ENCODE measurements at places on chromosomes 12 and 14.

DNA sequence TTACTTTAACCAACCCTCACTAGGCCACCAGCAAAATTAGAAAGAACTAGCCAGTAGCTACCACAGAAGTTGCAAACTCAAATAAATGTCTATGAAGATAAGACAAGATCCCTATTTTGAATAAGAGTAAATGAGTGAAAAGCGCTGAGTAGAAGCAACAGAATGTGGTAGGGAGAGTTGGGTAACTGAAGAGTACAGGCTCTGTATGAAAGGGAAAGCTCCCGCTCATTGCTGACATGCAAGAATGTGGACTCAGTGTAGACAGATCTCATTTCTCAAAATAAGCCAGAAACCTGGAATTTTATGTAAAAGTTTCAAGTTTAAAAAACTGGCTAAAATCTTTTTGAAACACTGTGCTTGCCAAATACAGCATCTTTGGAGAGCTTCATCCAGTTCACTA is 63.9 kb downstream of the NAV3 start:
- DNase-seq: no peak

- no peak for DNase-seq
Observed at GRCh38 chr12:6768990-6769389, 2.8 kb downstream of the PTMS start.

- no peak for DNase-seq
Observed at GRCh38 chr14:58285132-58285531, 13.2 kb upstream of the ARID4A start.

DNA sequence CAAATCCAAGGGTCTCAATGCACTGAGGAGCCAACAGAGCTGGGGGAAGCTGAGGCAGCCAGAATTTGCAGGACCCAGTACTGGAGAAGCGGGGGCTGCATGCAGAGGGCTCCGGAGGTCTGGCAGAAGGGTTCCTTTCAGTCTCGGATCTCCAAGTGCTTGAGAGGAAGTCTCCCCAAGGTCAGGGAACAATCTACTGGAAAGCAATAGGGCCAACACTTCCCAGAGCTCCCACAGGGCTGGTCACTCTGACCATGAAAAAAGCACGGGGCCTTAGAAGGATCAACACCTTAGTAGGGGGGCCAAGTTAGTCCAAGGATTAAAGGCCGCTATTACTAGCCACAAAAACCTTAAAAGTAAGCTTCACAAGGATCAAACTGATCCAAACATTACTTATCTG is 31.7 kb downstream of the SPPL3 start:
- DNase-seq: no peak

GRCh38 chr12:109946505-109946904 is 46.4 kb downstream of the TCHP start:
- no peak for DNase-seq

DNA sequence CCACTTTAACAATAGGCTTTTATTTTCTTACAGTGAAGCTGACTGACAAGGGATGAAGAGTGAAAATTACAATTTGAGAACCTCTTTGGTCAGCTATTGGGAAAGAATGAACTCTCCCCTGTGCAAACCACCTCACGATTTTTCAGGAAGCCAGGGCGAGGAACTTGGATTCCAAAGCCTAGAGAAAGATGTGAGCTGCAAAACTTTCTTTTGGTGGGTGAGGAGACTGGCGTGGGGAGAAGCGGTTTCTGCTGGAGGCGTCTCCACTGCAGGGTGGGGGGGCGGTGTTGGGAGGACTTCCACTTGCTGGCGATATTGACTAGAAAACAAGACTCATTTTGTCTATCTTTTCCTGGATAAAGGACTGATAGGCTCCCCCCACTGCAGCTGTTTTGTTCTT is 59.3 kb upstream of the VRK1 start:
- no peak for DNase-seq

- no peak for DNase-seq
Observed at GRCh38 chr12:7411343-7411742, 32.6 kb downstream of the CD163L1 start.

DNA sequence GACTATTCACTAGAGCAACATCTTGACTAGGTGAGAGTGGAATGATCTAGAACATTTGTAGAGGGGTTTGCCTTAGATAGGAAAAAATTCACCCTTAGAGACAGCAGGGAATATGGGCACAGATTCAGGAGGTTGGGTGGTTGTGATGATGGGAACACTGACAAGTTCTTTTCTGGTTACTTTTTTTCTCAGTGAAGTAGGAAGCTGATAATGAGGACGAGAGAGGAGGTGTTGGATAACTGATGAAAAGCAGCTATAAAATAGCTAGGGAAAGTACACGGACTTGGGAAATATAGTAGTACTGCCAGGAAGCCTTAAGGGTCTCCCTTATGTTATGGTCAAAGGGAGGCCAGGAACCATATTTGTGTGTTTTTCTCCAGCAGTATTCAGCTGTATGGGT is 250.5 kb downstream of the SSPN start:
- no peak for DNase-seq

- no peak for DNase-seq
Observed at GRCh38 chr12:41344776-41345470, 156.8 kb downstream of the PDZRN4 start.

DNA sequence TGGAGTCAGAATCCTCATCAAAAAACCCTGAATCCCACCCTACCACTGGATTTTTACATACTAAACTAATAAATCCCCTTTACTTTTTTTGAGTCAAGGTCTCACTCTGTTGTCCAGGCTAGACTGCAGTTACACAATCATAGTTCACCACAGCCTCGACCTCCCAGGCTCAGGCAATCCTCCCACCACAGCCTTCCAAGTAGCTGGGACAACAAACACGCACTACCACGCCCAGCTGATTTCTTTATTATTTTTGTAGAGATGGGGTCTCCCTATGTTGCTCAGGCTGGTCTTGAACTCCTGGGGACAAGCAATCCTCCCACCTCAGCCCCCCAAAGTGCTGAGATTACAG is 24.3 kb downstream of the SPTSSA start:
- DNase-seq: no peak

- no peak for DNase-seq
Observed at GRCh38 chr14:60166142-60166541, 944 bp upstream of the DHRS7 start.

DNA sequence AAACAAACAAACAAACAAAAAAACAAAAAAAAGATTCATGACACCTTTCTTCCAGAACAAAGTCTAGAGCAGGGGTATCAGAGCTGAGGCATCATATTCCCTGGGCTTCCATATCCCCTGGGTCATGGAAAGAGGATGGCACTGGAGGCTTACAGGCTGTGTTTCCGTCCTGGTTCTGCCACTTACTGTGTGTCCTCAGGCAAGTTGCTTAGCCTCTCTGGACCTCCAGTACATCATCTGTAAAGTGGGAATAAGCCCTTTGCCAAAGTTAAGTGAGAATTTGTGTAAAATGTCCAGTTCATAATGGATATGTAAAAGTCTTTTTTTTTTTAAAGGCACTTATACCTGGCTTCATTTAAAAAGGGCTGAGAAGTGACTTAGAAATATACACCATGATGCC is 62.0 kb upstream of the FAM222A start:
- DNase-seq: no peak

DNA sequence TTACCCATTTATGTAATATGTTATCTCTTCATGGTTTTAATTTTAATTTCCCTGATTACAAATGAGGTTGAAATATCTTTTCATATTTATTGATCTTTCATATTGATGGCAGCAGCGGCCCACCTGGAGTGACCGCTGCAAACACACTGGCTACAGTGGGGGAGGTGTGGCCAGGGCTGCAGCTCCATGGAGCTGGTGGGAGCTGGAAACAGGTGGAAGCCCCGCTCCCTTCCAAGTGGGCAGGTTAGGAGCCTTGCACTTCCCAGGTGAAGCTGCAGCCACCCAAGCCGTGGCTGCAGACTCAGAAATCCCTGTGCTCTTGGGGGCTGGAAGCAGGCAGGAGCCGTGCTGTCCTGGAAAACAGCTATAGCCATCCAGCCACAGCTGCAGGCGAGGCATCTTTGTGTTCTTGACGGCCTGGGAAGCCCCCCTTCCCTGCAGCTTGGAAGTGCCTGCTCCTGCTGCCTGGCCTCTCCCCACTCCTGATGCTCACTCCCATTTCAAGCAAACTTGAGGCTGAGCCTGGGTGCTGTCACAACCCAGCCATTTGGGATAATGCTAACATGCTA is 201.1 kb downstream of the TMEM117 start:
- no peak for DNase-seq

DNA sequence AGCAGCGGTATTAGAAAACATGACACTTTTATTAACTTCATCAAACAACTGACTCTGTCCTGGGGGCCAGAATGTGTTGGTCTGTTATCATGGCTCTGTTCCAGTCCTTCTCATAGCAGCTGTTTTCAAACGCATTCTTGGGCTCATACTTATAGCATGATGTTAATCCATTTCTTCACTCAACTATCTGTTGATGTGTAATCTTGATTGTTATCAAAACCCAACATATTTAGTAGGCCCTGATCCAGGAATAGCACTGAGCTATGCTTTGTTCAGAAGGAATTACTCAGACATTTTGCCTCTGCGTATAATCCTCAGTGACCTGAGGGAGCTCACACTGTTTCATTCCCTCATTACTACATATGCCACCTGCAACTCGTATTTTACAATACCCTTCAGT is 315.9 kb downstream of the BMP4 start:
- no peak for DNase-seq

DNA sequence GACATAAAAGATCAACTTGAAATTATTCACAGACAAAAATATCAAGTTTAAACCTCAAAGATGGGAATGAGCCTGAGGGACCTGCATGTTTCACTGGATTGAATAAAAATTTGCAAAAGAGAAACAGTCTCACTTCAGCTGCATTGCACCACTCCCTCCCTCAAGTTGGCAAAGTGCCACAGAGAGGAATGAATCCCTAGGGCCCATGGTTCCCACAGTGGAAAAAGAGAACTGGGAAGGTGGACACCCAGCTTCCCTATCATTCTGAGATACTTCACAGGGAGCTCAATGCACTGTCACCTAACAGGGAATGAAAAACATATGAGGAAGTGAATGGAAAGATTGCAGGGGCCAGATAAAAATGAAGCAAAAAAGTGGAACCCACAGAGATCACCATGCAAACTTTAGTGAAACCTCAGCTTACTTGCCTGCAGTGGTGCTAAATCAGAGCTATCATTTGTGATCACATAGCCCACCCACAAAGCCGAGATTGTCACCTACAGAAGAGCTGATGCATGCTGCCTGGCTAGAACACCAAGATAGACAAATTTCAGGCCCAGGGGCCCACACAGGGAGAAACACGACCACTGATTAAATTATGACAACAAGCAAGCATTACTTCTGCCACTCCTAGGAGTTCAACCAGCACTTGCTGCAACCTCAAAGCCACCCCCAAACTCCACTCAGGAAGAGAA is 911.3 kb downstream of the LRFN5 start:
- DNase-seq: no peak

GRCh38 chr14:34502001-34502400 is 37.5 kb downstream of the EAPP start:
- no peak for DNase-seq

DNA sequence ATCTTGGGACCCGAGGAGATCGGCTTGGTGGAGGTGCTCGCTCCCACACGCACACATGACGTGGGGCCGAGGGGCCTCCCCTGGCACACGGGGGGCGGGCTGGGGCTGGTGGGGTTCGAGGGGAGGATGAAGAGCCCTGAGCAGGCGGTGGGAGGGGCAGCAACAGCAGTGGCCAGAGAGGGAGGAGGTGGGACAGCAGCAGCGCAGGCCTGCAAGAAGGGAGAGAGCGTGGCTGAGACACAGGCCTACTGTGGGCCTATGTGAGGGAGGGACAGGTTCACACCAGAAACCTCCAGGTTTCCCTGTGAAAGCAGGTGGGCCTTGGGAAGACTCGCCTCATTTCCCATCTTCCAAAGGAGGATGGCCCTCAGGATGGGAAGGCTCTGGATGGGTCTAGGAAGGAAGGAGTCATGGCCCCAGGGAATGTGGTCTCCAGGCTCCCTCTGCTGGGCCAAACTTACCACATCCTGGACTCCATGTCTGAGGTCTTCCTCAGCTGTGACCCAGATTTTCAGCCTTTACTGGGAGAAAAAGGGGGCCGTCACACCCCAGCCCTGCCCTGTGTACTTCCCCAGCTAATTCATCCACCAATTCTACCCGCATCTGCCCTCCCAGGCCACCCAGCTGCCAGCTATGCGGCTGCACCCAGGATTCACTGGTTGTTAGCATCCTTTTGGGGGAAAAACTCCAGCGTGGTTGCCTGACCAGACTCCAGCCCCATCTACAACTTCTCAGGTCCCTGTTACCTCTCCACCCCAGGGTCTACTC is 2.8 kb downstream of the PIANP start:
- DNase-seq: no peak

All from left renal cortex interstitium (tissue), 4 donors.